ENCODE measurements at places on chromosomes 16 and 17.

DNA sequence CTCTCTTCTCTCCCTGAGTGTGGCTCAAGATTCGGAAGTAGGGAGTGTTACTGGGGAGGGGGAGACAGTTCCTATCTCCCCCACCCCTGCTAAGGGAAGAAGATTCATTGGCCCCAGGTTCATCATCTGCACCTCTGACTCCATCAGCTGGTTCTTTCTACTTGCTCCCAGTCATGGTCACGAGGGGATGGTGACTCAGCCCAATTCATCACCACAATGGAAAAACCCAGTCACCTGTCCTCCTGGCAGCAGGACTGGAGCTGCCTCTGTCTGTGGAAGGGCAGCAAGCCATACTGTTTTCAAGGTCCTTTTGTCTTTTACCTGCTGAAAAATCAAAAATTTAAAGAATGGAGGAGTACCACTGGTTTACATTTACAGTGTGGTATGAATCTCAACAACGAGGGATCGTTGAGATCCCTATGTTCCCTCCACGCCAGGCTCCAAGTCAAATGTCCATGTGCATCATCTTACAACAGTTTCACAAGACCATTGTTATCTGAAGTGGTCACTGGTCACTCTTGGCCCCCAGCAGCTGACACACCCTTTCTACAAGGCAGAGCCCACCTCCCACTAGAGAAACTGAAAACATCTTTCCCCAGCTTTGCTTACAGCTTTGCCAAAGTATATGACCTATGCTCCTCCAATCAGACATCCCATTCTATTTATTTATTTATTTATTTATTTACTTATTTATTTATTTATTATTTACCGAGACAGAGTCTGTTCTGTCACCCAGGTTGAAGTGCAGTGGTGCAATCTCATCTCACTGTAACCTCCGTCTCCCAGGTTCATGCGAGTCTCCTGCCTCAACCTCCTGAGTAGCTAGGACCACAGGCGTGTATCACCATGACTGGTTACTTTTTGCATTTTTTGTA is 40.4 kb upstream of the NDRG4 start:
- DNase-seq: no peak

DNA sequence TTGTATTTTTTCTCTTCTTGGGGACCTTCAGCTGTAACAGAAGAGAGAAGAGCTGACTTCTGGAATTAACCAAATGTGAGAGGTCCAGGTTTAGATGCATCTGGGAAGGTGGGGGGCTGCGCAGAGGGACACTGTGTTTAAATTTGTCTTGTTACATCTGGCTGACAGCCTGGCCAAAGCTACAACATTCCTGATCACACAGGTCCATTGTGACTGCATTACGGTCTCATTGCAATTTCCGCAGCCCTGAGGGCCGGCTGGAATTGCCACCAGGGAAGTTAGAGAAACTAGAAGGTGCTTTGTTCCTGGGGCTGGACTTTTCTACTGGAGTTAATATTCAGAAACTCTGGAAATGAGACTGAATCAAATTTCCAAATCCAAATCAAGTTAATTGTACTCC is 37.9 kb upstream of the LRRC75A start:
- no peak for DNase-seq

- no peak for DNase-seq
Measured at GRCh38 chr16:86018941-86019340, 120.0 kb downstream of the IRF8 start.

DNA sequence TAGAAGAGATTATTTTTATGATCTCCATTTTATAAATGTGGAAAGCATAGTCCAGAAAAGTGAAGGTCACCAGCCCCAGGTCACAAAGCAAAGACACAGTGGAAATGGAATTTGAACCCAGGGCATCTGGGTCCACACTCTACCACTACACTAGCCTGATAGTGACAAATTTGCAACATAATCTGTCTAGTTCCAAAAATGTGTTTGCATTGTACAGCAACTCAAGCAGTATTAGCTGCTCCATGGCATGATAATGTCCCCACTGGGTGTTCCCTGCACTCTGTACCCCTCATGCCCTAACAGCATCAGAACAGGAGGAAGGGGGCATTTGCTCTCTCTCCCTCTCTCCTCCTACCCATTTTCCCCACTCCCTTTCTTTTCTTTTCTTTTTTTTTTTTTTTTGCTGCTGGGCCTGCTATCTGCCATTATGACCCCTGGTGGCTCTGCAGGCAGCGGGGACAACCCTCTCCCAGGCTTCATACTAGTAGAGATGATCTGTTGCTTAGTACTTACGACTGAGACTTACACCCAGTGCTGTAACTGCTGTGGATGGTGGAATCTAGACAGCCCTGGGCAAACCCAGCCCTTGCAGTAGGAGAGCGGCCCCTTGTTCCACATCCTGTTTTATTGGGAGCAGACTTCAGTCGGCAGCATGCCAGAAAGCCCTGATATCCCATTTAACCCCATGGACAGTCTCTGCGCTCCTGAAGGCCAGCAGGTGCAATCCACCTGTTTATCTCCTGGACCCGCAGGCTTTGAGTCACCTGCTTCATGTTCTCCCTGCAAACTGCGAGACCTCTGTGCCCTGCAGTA is 306.3 kb downstream of the SOX9 start:
- DNase-seq: no peak

GRCh38 chr17:13879961-13880466 is 189.3 kb upstream of the COX10 start:
- no peak for DNase-seq

Measured in germinal center (tissue), 1 donor.